Heart left ventricle (tissue), 16 donors: ENCODE measurements at places on chromosomes 5 and 9.

- no peak for DNase-seq
These were observed 21.7 kb downstream of the SPAAR start for GRCh38 chr9:35930989-35931388.

DNA sequence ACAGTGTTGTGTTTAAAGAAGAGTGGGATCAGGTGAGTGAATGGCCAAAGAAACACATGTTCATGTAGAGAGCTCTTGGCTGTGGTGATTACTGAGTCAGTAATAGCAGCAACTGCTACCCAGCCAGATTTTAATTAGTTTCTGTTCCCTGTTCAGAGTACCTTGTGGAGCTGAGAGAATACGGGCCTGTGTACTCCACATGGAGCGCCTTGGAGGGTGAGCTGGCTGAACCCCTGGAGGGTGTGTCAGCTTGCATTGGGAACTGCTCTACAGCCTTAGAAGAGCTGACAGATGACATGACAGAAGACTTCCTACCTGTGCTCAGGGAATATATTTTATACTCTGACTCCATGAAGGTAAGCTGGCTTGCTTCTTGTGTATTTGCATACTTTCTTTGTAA lies 52.3 kb downstream of the SLC46A2 start:
- no peak for DNase-seq

- DNase-seq = no peak
These were observed 212.4 kb downstream of the HSD17B3 start for GRCh38 chr9:96089452-96090085.

GRCh38 chr9:69001921-69002320 lies 12.0 kb downstream of the PRKACG start:
- DNase-seq = no peak

DNA sequence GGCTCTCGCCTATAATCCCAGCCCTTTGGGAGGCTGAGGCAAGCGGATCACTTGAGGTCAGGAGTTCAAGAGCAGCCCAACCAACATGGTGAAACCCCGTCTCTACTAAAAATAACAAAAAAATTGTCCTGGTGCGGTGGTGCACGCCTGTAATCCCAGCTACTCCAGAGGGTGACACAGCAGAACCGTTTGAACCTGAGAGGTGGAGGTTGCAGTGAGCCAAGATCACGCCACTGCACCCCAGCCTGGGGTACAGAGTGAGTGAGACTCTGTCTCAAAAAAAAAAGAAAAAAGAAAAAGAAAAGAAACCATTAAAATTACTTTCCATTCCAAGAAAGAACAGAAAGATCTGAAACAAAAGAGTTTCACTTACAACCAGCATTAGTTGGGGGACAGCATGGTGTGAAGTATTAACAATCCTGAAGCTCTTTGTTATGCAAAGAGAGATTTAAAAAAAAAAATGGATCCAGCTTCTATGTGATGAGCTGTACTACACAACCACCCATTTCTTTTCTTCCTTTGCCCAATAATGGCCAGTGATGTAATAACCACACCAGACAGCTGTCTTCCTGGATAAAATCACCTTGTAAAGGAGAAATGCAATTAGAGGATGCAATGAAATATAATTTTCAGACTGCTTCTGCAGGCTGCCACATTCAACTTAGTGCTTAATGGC lies 76.9 kb downstream of the MED27 start:
- no peak for DNase-seq

DNA sequence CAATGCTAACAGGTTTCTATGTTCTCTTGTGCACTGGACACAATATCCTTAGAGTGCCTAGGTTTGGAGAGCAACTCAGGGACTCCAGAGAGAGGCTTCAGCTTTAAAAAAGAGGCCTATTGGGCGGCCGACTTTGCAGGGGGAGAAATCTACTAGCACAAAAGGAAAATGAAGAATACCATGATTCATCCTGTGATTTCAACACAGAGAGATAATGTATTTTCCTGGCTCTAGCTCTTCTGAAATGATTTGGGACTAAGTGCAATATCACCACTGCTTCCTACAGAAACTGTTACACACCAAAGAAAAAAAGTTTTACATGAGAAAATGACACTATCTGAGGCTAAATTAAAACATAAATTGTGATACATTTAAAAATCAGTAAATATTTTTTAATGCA lies 146.1 kb upstream of the TSLP start:
- no peak for DNase-seq

DNA sequence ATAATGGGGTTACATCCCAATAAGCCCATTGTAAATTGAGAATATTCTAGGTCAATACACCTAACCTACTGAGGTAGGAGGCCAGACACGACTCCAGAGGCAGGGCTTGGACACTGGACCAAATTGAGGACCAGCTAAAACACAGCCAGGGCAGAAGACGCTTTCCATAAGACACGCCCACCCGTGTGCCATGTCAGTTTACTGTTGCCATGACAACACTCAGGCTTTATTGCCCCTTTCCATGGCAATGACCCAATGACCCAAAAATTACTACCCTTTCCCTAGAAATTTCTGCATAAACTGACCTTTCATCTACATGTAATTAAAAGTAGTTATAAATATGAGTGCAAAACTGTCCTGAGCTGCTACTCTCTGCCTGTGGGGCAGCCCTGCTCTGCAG lies 31.5 kb downstream of the SLC22A4 start:
- no peak for DNase-seq

- no peak for DNase-seq
These were observed 352.9 kb downstream of the GLIS3 start for GRCh38 chr9:3946840-3947587.
